HuH-7 (cell line): ENCODE measurements at places on chromosomes 4 and X.

- no peak for DNase-seq
Observed at GRCh38 chr4:3035674-3036073, 38.7 kb downstream of the HTT-AS start.

GRCh38 chr4:141158219-141158618 is 24.9 kb upstream of the RNF150 start:
- DNase-seq: no peak

- no peak for DNase-seq
Observed at GRCh38 chr4:2689825-2690700, 66.1 kb downstream of the TNIP2 start.

DNA sequence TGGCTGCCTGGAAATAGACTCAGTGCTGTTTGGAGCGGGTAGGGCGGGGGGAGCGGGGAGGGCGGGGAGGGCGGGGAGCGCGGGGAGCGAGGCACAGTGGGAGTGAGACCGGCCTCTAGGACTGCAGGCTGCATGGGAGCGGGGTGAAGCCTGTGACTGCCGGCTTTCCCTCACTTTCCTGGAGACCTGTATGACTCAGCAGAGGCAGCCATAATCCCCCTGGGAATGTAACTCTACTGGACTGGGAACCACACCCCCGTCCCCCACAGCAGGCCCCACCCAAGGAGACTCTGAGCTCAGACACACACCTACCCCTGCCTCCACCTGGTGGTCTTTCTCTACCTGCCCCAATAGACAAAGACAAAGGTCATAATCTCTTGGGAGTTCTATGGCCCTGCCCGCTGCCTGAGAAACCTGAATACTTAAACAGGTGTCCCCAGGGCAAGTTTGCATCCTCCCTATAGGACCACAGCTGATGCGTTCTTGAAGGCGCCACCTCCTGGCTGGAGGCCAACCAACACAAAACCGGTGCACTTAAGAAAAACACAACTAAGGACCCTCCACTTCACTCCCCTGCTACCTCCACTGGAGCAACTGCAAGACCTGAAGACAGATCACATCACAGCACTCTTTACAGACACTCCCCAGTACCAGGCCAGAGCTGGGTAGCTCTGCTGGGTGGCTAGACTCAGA is 18.0 kb downstream of the HDAC8 start:
- DNase-seq: no peak

GRCh38 chr4:30950737-30951136 is 230.6 kb downstream of the PCDH7 start:
- DNase-seq: no peak

DNA sequence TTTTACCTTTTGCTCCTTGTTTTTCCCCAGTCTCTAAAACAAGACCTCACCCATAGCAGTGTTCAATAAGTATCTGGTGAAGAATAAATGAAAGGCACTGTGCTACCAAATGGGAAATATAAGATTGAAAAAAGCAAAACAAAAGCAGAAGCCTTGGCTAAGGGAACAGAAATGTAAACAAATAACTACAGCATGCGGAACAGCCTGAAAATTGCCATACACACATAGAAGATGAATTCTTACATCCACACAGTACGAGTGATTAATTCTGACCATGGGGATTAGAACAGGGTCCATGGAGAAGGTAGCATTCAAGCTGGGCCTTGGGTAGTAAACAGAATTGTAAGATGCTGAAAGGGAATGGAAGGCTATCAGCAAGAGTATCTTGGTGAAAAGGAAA is 40.5 kb downstream of the TMEM150C start:
- no peak for DNase-seq

DNA sequence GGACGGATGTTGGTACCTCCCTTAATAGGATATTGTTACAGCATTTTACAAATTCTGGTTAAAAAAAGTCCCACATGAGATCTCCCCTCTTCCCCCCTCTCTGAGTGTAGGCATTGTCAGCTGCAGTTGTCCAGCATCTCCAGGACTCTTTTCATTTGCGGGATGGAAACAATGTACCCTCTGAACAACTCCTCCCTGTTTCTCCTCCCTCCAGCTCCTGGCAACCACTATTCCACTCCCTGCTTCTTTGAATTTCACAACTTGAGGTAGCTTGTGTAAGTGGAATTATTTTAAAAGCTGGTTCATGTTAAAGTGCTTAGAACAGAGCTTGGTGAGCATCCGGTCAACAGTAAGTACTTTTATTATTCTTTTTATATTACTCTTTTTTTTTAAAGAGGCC is 69.8 kb downstream of the TBL1X start:
- DNase-seq: no peak

DNA sequence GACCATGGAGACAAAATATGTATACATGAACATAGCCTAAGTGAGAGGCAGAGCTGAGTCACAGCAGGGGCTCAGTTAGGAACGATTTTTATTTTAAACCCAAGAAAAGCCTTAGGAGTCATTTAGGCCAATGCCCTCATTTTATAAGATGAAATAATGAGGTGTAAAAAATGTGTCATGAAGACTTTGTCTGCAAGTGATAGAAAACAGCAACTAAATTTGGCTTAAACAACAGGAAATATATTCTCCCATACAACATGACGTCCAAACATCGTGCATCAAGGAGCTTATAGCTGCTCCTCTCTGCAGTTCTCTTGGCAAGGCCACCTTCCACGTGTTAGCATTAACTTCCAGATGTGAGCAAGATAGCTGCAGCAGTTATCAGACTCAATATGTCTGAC is 16.8 kb downstream of the SCFD2 start:
- DNase-seq: no peak
